ENCODE measurements at places on chromosomes 2 and 18.
A peak's percentile ranks its signal among the peaks of the same experiment; 100 is the strongest.

- DNase-seq, result no peak
These were observed 47.4 kb upstream of the GPR45 start for GRCh38 chr2:105194022-105194675.

DNA sequence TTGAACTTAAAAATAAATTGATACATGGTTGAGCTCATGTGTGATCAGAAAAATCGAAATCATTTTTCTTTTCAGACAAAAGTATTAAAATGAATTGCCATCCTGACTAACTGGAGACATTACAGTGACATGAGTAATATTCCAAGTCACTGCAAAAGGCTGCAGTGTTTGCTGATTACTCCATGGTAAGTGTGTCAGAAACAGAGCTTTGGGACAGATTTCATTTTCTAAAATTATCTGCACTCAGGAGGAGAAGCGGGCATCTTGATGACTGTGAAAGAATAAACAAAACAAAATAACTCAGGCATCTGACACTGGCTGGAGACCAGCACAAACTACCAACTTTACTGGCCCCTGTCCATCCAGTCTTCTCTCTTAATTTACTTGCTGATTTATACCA lies 312.3 kb upstream of the PIK3C3 start:
- no peak for DNase-seq

DNA sequence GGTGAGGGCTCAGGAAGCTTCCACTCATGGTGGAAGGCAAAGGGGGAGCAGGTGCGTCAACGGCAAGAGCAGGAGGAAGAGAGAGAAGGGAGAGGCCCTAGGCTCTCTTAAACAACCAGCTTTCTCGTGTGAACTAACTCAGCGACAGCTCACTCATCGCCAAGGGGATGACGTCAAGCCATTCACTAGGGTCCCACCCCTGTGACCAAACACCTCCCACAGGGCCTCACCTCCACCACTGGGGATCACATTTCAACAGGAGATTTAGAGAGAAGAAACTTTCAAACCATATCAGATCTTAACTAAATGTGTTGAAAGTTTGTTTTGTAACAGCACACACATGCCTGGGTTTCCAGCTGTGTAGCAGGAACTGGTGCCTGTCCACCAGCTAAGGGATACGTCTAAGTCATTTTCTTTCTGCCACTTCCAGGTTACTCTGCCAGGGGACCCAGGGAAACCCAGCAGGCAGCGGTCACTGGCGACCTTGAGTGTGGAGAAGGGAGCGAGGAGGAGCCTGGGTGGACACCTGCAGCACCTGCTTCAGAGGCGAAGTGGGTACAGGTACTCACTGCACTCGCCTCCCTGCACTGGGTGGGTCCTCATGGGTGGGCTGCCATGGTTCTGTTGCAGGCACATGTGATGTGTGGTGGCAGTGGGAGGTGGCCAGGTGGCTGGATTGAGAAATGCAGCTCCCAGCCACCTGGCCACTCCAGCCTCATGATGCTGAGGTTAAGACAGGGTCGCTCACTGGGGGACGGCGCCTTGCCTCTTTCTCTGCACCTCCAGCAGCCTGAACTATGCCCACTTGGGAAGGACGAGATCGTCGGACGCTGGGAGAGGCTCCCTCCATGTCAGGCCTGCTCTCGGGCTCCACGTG lies 8.4 kb upstream of the GPC1 start:
- DNase-seq, result no peak

DNA sequence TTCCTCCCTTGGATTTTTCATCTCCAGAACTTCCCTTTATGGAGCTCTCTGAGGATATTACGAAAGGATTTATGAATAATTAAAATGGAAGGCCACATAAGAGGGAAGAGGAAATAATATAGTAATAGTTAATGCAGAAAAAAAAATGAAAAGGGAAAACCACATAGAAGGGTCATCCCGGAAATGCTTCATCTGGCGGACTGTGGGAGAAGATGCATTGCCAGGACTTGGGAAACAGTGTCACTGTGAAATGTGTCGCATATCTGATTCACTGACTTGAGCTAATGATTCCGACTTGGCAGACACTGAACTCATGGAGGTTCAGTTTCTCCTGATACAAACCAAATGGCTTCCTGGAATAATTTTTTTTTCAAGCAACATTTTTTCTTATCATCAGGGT lies 129.9 kb upstream of the RMP24 start:
- DNase-seq, result no peak

GRCh38 chr2:224103651-224104050 lies 64.6 kb upstream of the SERPINE2 start:
- DNase-seq, result no peak

DNA sequence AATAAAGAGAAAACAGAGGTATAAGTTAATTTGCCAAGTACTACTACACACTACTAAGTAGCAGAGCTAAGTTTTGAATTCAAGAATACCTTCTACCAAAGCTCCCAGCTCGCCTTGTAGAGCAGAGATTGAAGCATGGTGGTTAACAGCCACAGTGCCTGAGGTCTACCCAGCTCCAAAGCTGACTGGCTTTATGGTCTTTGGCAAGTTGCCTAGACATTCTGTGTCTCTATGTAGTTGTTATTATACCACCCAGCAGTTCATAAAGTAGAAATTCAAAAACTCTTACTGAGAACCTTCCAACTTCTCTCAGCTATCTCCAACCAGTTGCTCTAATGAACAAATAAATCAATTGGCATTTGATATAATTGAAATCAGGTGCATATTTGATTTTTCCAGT lies 87.8 kb downstream of the PDE11A start:
- DNase-seq, result peak; percentile 57

DNA sequence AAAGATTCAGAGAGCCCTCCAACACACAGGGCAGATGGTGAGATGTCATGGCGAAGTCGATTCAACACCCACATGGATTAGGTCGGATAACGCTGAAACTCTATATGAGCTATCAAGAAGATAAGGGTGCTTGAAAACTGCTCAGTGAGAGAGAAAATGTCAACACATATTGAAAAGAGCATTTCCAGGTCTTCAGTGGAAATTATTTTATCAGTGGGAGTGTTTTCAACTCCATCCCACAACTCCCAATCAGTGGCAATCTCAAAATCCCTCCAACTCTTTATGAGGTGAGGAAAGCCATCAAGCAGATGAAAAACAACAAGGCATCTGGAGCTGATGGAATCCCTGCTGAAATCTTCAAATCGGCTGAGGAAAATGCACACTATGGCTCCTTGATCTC lies 104.5 kb upstream of the KLHL14 start:
- DNase-seq, result no peak

GRCh38 chr2:37060446-37060845 lies 23.7 kb downstream of the HEATR5B start:
- no peak for DNase-seq

GRCh38 chr2:197309691-197310231 lies 819 bp downstream of the ANKRD44 start:
- DNase-seq, result peak; percentile 14

DNA sequence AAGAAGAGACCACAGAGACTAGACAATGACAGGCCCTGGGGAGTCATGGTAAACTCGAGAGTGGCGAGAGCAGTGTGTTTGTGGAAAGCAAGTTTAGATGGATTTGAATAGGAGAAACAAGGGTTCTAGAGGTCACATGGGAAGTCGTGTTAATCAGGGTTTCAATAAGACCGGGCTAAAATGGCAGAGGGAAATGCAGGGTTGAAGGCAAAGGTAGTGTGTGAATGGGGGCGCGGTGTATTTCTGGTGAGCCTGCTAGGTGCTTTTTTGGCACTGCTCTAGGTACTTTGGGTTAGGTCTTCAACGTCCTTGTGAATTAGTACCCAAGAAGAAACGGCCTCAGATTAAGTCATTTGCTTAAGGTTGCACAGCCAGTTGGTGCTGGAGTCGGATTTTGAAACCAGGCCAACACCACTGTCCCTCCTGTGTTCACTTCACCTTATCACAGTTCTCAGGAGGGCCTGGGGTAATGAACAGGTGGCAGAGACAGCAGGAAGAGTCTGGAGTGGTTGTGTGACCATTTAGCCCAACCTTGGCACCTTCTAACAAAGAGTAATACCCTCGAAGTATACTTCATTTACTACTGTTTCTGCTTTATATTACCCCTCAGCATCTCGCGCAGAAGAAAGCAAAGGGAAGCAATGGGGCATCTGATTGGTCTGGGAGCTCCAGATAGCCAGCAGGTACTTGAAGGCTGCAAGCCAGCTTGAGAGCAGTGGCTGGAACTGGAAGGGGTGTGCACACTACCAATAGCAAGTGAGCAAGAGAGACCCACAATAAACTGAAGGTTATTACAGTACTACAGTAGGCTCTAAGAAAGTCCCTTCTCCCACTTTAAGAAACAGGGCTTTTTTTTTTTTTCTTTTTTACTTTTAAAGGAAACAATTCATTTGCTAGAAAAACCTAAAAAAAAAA lies 33.4 kb upstream of the GAREM2 start:
- no peak for DNase-seq

- DNase-seq, result no peak
These were observed 288.6 kb upstream of the FIGN start for GRCh38 chr2:164024396-164024795.

DNA sequence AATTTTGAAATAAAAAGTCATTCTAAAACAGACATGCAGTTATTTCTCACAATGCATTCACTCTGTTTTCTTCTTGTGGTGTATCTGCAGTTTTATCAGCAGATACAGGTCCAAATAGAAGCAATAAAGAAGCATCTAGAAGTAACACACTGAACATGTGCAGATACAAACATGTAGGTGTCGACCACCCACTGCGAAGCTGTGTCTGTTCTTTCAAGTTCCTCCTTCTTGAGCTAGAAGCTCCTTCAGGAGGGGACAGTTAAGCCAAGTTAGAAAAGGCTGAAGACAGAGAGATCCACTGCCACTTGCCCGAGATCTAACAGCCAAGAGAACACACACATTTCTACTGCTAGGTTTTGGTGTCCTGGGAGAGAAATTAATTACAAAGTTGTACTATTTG lies 30.1 kb downstream of the WDFY1 start:
- DNase-seq, result no peak

DNA sequence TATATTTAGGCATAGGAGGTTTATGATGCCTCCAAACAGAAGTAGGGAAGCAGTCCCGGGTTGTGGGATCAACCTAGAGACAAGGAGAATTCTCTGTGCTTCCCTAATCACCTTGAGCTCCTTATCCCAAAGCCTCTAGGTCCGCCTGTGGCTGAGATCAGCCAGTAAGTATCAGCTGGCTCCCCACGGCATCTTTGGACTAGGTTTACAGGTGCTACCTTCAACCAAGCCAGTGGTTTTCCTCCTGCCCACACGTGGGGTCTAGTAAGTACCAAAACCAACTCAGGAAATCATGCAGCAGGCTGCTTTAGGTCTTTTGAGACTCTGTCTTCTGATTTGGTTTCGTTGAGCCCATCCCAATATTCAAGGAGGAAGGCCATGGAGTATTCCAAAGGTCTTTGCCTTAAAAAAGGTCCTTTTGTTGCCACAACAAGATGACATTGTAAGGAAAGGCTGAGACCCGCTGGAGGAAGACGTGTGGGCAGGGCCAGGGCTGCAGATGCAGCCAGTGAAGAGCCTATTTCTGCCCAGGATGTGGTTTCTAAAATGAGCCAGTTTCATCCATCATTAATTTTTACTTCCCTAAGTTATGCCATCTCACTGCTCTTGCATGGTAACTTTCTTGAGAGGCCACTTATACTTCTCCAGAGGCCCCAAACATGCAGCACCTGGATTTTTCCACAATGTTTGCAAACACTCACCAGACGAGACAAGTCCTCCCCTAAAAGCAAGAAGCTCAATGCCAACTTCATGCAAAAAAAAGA lies 248.7 kb downstream of the RNF152 start:
- no peak for DNase-seq

All from NCI-H1694 (cell line).